ENCODE measurements at places on chromosomes 7 and 10. TPM values are rescaled to one million over a fixed set of nuclear protein-coding genes. Genes with fewer than 3 reads are reported as not detected.

ACHE gene
- total RNA-seq = under 0.01 TPM

CLCN1 gene
- not detected for total RNA-seq

CALML5 gene
- 2.3 TPM for total RNA-seq

ANKRD61 gene
- total RNA-seq = 0.21 TPM

AHCYL2 gene
- 13.3 TPM for total RNA-seq
